MM.1S (cell line): ENCODE measurements at places on chromosomes 2 and 18.
A peak's percentile ranks its signal among the peaks of the same experiment; 100 is the strongest.

DNA sequence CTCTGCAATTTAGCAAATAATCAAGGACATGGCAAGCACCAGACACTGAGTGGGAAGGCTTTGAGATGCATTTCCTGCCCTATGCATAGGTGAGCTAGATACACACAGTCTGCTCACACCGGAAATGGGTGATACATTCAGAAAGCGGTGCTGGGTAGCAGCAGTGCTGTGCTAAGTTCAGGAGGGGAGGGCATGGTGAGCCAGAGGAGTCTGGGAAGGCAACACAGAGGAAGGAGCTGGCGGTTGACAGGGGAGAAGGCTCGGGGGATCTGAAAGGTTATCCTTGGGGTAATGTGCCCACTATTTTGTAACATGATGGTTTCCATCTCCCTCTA lies 57.4 kb upstream of the EPAS1 start:
- peak; percentile 55 for DNase-seq

GRCh38 chr2:233915128-233915527 lies 2.0 kb upstream of the TRPM8 start:
- peak; percentile 20 for DNase-seq

- DNase-seq, result no peak
These were observed 79.1 kb downstream of the ACSL3 start for GRCh38 chr2:222939979-222940378.

DNA sequence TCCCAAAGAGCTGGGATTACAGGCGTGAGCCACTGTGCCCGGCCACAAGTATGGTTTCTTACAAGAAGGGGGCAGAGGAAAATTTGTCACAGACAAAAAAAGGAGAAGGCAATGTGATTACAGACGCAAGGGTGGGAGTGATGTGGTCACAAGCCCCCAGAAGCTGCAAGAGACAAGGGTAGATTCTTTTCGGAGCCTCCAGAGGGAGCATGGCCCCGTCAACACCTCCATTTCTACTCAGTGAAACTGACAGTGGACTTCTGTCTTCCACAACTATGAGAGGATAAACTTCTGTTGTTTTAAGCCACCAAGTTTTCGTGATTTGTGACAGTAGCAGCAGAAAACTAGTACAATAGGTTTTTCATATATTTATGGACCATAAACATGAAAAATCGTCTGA lies 2.1 kb upstream of the TCF7L1 start:
- no peak for DNase-seq

GRCh38 chr2:179443180-179443579 lies 178.5 kb upstream of the SESTD1 start:
- no peak for DNase-seq

DNA sequence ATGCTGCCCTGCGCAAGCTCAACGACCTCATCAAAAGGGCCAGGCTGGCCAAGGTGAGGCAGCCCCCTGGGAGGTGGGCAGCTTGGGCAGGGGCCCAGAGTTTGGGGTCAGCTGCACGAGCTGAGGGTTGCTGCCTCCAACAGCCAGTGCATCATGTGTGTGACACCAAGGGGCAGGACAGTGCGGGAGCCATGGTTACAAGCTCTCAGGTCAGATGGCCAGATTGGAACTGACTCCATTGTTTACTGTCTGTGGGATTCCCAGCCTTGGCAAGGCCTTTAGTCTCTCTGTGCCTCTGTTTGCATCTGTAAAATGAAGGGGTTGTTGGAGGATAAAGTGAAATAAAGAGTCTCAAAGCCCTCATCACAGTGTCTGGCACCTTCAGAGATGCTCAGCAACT lies 26.9 kb downstream of the EHD3 start:
- DNase-seq, result no peak

DNA sequence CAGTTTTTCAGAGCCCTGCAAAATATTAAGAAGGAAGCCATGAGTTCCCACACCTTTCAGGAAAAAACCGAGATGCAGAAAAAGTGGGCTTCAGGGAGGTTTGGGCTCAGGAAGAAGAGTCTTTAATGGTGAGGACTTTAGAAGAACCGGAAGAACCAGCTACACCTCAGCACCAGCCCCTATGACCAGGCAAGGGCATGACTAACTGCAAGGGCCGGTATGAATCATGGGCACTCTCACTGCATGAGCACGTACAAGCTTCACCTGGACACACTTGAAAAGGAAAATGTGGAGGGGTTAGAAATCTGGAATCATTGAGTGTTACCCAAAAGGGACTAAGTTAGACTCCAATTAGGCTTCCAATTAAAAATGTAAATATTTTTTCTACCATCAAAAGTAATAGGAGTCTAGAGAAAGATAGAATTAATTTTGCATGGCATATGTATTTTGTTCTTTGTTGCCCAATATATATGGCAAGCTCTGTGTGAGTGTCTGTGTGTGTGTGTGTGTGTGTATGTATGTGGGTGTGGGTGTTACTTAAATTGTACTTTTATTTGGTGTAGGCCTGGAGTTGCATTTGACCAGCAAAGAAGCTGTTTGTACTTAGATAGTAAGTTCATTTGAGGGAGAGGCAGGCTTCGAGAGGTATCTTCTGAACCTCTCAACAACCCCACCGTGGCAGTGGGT lies 66.5 kb upstream of the THUMPD2 start:
- no peak for DNase-seq

DNA sequence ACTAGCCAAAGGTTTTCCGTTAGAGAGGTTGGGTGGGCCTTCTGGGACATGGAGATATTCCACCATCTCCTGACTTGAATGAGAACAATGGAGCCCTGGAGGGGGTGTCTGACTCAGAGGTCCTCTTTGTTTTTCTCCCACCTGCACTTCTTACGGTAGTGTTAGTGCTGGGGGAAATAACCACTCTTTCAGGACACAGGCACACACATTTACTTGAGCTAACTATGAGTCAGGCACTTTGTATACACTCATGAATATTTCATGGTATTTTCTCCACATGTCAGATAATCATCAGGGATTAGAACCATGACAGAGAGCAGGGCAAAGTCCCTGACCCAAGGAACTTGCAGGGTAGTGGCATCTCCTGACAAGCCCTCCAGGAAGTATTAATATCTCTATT lies 439.1 kb downstream of the TSN start:
- DNase-seq, result no peak
